ENCODE measurements at places on chromosomes 4 and X.

DNA sequence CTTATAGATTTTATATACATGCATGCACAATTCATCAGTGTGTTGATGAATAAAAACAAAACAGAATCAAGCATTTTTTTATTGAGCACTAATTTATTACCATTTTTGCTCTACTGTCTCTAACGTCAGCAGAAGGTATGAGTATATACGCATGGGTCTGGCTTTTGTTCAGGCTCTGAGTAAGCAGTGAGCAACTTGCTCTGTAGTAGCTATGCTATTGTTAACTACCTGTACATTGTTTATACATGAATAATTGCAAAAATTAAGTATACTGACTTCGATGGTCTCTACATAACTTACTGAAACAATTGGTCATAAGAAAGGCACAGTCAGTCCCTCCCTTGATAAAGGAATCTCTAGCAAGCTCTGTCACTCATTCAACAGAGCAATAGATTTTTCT is 122.9 kb downstream of the RS1 start:
- DNase-seq = no peak

DNA sequence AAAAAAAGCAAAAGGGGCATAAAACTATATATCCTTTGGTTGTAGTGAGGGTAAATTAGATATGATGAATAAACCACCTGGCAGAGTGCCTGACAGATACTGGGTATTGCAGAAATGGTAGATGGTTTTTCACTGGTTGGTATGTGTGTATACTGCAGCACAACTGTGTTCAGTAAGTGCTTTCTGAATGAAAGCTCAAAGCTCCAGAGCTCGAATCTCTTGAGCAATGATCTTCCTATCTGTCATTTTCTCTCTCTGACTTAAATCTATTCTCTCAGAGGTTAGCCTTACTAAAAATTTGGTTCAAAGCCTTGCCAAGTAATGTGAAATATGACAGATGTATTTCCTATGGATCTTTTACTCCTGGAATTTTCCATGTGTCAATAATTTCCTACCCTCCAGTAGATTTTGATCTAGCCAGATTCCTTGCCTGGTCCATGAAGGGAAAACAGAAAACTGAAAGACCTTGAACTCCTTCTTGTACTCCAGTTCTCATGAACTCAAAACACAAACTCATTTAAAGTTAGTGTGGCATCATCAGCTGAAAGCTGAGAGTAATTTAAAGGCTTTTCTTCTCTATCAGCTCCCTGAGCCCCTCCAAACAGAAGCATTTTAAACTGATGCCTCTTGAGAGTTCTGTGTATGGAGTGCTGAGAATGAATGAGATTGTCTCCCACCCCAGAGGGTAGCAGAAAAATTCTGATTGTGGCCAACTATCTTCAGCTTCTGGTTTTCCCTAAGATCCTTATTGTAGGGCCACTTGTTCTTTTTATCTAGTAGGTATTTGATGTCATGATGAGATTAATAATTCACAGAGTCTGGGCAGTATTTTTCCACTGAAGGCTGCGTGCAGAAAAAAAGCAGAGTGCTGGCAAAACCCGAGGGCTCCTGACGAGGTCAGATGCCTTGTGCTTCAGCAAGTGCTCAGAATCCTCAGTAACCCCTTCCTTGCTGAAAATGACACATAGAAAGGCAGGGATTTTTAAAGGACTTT is 363.4 kb upstream of the BOD1L1 start:
- no peak for DNase-seq

- no peak for DNase-seq
Observed at GRCh38 chr4:89301003-89301402, 6.6 kb downstream of the GPRIN3 start.

- DNase-seq = no peak
Observed at GRCh38 chr4:153963216-153963615, 174.3 kb upstream of the SFRP2 start.

DNA sequence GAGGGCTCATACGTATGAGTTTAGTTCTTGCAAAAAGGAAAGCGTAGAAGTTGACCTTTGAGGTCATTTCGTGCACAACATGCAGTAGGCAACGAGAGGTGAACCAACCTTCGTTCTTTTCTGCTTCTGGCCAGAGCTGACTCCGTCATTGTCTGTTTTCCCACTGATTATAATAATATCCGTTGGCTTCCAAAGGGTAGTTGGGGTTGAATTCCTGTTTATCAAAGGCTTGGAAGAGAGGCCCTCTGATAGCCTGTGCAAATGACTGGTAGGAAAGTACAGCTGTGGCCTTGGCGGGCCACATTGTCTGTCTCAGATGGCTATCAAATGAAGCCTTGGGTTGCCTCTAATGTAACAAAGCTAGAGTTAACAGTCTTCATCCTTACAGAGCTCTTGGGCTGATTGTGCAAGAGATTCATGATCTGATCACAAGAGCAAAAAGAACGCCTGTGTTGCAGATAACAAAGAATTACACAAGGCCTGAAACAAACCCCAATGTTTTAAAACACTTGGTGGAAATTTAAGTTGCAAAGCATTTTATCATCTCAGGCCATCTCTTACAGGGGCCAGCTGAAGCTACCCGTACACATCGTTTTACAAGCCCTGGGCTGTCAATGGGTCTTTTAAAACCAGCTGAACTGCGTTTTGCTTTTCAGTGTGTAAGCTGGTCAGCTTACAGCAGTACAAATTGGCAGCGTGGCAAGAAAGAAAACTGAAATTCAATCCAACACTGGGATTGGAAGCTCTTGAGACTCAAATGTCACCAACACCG is 46.1 kb upstream of the FAM9C start:
- no peak for DNase-seq

DNA sequence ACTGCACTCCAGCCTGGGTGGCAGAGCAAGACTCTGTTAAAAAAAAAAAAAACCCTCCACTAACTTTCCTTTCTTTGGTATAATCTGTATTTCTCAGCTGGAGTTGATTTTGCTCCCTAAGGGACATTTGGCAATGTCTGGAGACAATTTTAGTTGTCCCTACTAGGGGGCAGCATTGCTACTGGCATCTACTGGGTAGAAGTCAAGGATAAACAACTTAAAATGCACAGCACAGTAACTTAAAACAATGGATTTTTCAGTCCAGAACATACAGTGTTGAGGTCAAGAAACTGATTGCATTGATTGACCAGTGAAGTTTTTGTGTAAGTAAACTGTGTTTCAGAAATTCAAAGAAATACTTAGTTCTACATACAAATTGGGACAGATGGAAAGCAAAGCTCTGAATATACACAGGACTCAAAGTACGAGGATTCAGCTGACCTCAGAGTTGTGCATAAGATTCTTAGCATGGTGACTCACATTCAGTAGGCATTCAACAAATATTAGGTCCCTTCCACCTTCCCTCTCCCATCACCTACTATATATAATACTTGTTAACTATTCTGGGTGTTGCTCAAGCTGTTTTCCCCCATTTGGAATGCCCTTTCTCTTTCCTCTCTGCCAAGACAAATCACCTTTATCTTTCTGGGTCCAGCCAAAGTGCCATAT is 8.8 kb downstream of the DDX53 start:
- no peak for DNase-seq

GRCh38 chr4:16883806-16884205 is 14.6 kb downstream of the LDB2 start:
- DNase-seq = no peak

DNA sequence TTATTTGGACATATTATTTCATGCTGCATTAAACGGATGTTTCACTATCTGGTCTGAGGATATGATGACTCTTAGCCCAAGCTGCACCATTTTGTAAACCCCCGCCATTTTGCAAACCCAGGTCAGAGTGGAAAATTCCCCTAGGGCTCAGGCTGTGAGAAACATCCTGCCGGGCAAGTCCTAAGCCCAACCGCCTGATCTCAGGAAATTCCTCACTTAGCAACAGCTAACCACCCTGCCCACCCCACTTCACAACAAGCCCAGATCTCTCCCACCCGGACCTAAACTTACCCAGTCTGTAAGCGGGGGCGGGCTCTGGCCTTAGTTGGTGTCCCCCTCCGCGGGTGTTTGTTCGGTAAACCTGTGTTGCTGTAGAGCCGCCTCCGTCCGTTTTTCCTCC is 2747.1 kb downstream of the PCDH7 start:
- DNase-seq = no peak

DNA sequence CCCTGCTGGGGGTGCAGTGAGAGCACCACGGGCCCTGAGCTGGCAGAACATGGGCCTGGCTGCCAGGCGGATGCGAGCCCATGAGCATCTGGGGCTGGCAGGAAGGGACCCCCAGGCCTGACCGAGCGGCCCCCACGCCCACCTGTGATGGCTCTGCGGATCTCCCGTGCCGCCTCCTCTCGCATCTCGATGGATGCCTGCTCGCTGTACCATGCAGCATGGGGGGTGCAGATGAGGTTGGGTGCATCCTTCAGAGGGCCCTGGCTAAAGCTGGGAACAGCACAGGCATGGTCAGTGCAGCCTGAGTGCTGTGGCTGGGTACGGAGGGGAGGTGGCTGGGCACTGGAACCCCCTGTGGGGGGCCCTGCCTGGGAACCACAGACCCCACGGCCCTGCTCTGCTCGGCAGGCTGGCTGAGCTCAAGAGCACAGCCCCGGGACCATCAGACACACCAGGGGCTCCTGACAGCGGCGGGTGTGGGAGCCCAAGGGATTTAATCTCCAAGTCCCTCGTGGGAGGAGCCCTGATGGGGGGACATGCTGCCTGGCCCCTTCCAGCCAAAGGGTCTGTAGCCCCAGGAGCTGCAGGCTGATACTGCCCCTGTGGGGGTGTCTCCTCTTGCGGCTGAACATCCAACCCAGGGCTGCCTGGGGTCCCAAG is 35.5 kb downstream of the CTBP1 start:
- no peak for DNase-seq

- no peak for DNase-seq
Observed at GRCh38 chr4:68240620-68241019, 4.9 kb downstream of the TMPRSS11B start.

DNA sequence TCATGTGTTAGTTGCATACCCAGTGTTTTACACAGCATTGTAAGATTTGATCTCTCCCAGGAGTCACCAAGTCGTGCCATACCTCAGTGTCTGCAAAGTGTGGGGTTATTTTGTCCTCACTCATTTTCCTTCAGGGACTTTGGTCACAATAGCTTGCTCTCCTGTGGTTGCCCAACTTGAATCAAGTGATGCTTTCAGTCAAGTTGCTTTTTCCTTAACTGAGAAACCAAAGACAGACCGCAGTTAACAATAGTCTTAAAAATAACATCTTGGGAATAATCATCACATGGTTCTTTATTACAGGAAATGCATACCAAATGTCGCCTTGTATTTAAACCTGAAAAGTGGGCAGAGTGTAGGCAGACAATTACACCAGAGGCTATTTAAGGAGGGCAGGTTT is 44.5 kb upstream of the NDP start:
- no peak for DNase-seq

DNA sequence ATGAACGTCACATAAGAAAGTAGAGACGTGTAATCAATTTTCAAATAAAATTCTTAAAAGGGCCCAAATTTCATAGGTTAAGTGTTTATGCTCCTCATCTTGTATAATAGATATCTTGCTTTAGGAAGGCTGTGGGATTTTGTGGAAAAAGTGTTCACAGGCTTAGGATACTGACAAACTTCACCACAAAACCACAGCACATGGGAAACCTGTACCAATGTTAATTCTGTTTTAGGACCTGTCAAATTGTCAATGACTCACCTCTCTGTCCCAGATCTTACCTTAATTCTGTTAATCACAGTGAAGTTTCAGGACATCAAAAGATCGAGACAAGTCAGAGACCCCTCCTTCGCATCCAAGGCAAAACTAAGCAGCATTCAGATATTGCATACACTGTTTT is 24.2 kb downstream of the FGFBP1 start:
- DNase-seq = no peak

GRCh38 chr4:6492861-6493657 is 20.6 kb upstream of the PPP2R2C start:
- DNase-seq = no peak

Measured in GM04503 (cell line).